DND-41 (cell line): ENCODE measurements at places on chromosomes 5 and 9.
A peak's percentile ranks its signal among the peaks of the same experiment; 100 is the strongest.

- no peak for DNase-seq
- no peaks in the 10 kb centered on the region for H3K27me3 ChIP-seq
- H3K36me3 ChIP-seq, result no peaks in the 10 kb centered on the region
- no peaks in the 10 kb centered on the region for H3K4me1 ChIP-seq
- H3K4me3 ChIP-seq, result no peak overlapping the region
These were observed 592.3 kb downstream of the MAT2B start for GRCh38 chr5:164097749-164098148.

GRCh38 chr9:87793292-87793691 is 67.4 kb downstream of the CTSL start:
- no peak for DNase-seq
- no peak overlapping the region for H3K4me3 ChIP-seq
- H3K36me3 ChIP-seq, result no peaks in the 10 kb centered on the region
- no peak overlapping the region for H3K27ac ChIP-seq
- no peaks in the 10 kb centered on the region for H3K27me3 ChIP-seq
- no peaks in the 10 kb centered on the region for H3K4me1 ChIP-seq

DNA sequence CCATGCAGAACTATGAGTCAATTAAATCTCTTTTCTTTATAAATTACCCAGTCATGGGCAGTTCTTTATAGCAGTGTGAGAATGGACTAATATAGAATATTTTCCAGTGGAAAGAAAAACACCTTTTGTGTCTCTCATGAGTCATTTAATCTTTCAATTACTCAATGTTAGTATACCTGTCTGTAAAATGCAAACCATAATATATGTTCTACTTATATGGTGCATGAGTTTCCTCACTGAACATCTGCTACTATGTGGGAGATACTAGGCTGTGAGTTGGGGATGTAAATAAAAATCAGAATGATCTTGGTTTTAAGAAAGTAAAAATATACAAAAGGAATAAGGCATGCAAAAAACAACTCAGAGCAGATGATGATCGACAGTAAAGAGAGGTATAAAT is 15.0 kb downstream of the CDH10 start:
- H3K36me3 ChIP-seq, result no peaks in the 10 kb centered on the region
- H3K4me1 ChIP-seq, result no peaks in the 10 kb centered on the region
- H3K4me3 ChIP-seq, result no peak overlapping the region
- no peak for DNase-seq
- H3K27ac ChIP-seq, result no peak overlapping the region
- H3K27me3 ChIP-seq, result no peaks in the 10 kb centered on the region

DNA sequence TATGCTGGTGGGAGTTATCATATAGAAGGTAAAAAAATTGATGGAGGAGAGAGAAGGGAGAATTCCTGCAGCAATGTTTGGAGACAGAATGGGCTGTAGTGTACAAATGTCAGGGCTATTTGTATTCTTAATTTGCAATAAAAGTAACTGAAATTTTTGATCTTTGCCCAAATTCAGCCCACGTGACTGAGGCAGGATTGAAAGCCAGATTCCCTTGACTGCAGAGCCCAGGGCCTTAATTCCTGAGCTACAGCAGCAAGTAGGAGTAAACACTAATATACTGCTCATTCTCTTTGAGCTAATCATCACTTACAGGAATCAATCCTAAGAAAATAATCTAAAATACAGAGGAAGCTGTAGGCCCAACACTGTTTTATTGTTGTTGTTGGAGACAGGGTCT is 5.2 kb upstream of the ANXA6 start:
- H3K4me1 ChIP-seq, result peaks cover 22% of the 10 kb centered on the region
- H3K36me3 ChIP-seq, result no peaks in the 10 kb centered on the region
- H3K4me3 ChIP-seq, result no peak overlapping the region
- H3K27ac ChIP-seq, result no peak overlapping the region
- no peak for DNase-seq

DNA sequence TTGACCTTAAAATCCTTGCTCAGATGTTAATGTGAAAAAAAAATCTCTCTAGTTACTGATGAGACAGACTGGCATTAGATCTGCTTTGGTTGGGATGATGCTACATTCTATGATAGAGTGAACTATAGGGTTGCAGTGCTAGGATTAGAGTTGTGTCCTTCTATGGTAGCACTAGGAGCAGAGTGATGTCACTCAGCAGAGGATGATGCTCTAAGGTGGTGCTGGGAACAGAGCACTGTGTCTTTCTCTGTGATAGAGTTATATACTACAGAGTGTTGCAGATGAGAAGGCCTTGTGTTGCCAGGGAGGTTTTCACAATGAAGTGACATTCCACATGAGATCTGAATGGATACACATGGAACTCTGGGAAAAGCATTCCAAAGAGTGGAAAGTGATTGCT is 462.3 kb downstream of the CDH12 start:
- H3K27me3 ChIP-seq, result no peaks in the 10 kb centered on the region
- no peak overlapping the region for H3K4me3 ChIP-seq
- DNase-seq, result no peak
- H3K27ac ChIP-seq, result no peak overlapping the region
- H3K36me3 ChIP-seq, result no peaks in the 10 kb centered on the region
- H3K4me1 ChIP-seq, result no peaks in the 10 kb centered on the region

DNA sequence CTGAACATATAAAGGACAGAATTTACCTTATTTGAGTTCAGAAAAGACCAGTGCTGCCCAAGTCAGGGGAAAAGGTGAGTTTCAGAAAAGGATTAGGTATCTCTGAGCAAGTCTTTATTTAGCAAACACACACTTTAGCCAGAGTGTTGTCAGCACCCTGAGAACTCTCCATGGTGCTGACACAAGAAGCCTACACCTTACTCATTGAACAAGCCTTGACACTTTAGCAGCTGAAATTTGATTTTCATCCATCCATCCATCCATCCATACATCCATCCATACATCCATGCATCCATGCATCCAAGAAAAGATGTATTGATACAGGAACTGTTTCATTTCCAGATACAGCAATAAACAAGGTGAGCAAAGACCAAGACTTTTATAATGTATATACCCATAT is 311.2 kb downstream of the TRIM32 start:
- no peaks in the 10 kb centered on the region for H3K4me1 ChIP-seq
- H3K27ac ChIP-seq, result no peak overlapping the region
- DNase-seq, result peak; percentile 7
- no peaks in the 10 kb centered on the region for H3K36me3 ChIP-seq

- H3K4me3 ChIP-seq, result no peak overlapping the region
- H3K4me1 ChIP-seq, result peaks cover 10% of the 10 kb centered on the region
- DNase-seq, result no peak
- H3K36me3 ChIP-seq, result no peaks in the 10 kb centered on the region
These were observed 26.4 kb upstream of the EXOC3 start for GRCh38 chr5:416636-416960.

- no peak overlapping the region for H3K27ac ChIP-seq
- no peaks in the 10 kb centered on the region for H3K4me1 ChIP-seq
- DNase-seq, result no peak
These were observed 105.9 kb downstream of the PAX5 start for GRCh38 chr9:36928210-36928609.

DNA sequence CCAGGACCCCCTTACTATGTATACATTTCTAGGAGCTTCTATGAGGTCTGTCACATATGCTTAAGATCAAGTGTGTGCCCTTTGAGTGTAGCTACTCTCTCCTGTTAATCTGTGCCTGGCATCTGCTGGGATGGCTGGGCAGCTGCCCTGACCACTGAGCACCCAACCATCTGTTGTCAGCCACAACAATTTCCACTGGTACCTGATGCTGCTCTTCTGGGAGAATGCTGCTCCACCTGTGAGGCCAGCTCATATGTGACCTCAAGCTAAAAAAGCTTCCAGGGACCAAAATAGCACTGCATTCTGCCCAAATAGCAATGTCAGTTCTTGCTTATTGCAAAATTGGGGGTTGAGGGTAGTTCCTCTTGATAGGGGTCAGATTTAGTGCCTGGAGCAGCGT is 595.6 kb downstream of the RAB3C start:
- no peaks in the 10 kb centered on the region for H3K4me1 ChIP-seq
- H3K4me3 ChIP-seq, result no peak overlapping the region
- DNase-seq, result no peak
- no peaks in the 10 kb centered on the region for H3K36me3 ChIP-seq
- H3K27me3 ChIP-seq, result no peaks in the 10 kb centered on the region
- no peak overlapping the region for H3K27ac ChIP-seq

DNA sequence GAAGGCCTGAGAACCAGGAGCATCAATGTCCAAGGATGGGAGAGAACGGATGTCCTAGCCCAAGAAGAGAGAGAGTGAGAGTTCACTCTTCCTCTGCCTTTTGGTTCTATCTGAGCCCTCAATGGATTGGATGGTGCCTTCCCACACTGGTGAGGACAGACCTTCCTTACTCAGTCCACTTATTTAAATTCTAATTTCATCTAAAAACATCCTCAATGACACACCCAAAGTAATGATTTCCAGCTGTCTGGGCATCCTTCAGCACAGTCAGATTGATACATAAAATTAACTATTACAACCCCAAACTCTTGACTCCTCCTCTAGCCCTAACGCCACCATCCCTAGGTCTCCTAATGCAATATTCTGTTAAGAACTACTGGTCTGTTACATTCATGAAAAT is 122.0 kb downstream of the GAS1 start:
- DNase-seq, result no peak
- no peaks in the 10 kb centered on the region for H3K27me3 ChIP-seq
- no peak overlapping the region for H3K4me3 ChIP-seq
- H3K4me1 ChIP-seq, result no peaks in the 10 kb centered on the region

GRCh38 chr5:110086658-110087388 is 397.1 kb downstream of the MAN2A1 start:
- peak; percentile 36 for DNase-seq
- no peaks in the 10 kb centered on the region for H3K27me3 ChIP-seq
- no peak overlapping the region for H3K27ac ChIP-seq
- H3K36me3 ChIP-seq, result no peaks in the 10 kb centered on the region

DNA sequence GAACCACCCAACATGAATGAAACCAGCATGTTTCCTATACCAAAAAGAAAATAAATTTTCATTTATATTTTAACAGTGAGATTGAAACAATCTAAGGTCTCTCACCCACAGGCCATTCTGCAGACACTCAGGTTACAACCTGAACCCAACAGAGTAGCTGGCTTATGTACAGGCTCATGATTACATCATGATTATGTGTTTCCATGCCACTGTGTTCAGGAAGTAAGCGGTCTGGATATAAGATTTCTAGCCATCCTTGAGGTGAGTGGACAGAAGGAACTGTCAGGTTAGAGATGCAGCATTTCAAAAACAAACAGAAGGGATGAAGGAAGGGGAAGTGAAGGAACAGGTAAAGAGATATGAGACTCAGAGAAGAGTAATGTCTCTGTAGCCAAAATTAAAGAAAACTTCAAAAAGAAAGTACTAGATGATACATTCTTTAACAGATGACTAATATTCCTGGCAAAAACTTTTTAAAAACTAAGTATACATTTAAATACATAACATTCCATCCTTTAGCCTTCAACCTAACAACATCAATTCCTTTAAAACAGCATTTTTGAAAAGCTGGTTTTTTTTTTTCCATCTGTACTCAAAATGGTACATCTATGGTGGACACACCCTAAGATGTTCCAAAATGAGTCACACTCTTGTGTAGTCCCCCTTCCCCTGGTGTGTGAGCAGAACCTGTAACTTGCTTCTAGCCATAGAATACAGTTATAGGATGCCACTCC is 119.8 kb downstream of the LPAR1 start:
- DNase-seq, result no peak
- H3K36me3 ChIP-seq, result no peaks in the 10 kb centered on the region
- H3K4me3 ChIP-seq, result no peak overlapping the region
- H3K27ac ChIP-seq, result no peak overlapping the region

DNA sequence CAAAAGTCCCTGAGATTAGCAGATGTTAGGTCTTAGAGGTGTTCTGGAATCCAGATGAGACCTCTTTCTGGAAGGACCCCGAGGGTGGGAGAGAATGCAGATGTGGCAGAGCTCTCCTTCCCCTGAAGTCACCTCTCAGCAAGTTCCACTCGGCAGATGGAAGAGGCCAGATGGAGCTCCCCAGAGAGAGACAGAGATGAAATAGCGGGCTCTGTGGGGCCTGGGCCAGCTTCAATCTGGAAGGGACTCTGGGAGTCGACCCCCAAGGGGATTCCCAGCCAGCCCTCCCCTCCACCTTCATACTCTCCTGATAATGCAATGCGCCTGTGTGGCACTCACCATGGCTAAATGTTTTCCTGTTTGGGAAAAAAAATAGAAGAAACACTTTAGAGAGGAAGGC is 60.2 kb downstream of the WNK2 start:
- H3K27ac ChIP-seq, result no peak overlapping the region
- DNase-seq, result no peak
- H3K4me1 ChIP-seq, result no peaks in the 10 kb centered on the region
- no peaks in the 10 kb centered on the region for H3K27me3 ChIP-seq
- H3K36me3 ChIP-seq, result no peaks in the 10 kb centered on the region

GRCh38 chr5:170867825-170868224 is 6.0 kb downstream of the RANBP17 start:
- no peak overlapping the region for H3K27ac ChIP-seq
- H3K36me3 ChIP-seq, result no peaks in the 10 kb centered on the region
- no peaks in the 10 kb centered on the region for H3K4me1 ChIP-seq
- no peaks in the 10 kb centered on the region for H3K27me3 ChIP-seq

GRCh38 chr9:113187929-113188595 is 33.0 kb downstream of the FKBP15 start:
- H3K27me3 ChIP-seq, result no peaks in the 10 kb centered on the region
- no peak overlapping the region for H3K4me3 ChIP-seq
- peaks cover 82% of the 10 kb centered on the region for H3K36me3 ChIP-seq
